M059J (cell line): ENCODE measurements at places on chromosomes 13 and 19.

- DNase-seq: peak; percentile 65
Observed at GRCh38 chr13:44842158-44842557, 147.1 kb downstream of the NUFIP1 start.

DNA sequence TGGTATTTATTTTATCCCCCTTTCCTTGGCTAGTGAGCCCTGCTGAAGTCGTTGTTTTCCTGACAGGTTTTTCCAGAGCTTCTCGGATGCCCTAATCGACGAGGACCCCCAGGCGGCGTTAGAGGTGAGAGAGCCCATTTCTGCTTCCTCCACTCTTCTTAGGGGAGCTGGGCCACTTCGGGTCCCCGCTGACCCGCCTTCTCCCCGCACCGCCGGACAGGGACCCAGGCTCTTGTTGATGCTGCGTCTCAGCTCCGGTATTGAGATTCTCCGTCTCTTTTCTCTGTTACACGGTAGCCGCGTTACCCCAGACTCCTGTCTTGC, 306 bp downstream of the SUGT1 start:
- no peak for DNase-seq

- no peak for DNase-seq
Observed at GRCh38 chr13:31092646-31093045, 69.1 kb downstream of the HSPH1 start.

DNA sequence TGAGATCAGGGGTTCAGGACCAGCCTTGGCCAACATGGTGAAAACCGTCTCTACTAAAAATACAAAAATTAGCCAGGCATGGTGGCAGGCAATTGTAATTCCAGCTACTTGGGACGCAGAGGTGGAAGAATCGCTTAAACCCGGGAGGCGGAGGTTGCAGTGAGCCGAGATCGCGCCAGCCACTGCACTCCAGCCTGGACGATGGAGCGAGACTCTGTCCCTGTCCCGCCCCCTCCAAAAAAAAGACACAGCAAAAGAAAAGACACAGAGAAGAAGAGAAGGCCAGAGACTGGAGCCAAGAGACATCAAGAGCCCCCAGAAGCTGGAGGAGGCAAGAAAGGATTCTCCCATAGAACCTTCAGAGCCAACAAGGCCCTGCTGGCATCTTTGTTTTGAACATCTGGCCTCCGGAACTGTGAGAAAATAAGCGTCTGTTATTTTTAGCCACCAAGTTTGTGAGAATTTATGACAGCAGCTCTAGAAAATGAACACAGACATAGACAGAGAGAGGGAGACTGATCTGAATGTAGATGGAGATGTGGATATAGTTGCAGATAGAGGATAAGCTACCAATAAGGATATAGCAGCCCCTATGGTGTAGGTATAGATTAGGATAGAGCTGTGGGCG, 25.7 kb upstream of the PNMA8B start:
- DNase-seq: no peak

DNA sequence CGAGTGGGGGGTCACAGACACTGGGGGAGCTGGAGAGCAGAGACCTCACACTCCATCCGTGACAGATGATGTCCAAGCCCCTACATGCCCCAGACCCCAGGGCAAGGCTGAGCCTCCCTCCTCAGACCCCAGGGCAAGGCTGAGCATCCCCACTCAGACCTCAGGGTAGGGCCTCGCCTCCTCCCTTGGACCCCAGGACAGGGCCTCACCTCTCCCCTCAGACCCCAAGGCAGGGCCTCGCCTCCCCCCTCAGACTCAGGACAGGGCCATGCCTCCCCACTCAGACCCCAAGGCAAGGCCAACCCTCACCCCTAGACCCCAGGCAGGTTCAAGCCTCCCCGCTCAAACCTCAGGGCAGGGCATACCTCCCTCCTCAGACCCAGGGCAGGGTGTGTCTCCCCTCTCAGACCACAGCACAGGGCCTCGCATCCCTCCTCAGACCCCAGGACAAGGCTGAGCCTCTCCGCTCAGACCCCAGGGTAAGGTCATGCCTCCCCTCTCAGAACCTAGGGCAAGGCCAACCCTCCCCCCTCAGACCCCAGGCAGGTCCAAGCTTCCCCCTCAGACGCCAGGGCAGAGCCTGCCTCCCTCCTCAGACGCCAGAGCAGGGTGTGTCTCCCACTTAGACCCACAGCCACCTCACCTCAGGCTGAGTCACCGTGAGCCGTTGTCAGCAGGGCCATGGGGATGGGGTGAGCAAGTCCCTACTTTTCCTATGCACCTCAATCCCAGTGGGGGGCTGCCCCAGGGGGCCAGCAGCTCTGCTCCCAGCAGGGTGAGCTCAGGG, 1.7 kb upstream of the S1PR4 start:
- DNase-seq: peak; percentile 88

- DNase-seq: peak; percentile 9
Observed at GRCh38 chr13:64305246-64305645, 2889.6 kb upstream of the PCDH20 start.

GRCh38 chr19:58543826-58544590, at the start of gene TRIM28:
TSS of gene TRIM28 (plus strand) at chr19:58544064. CDS start at chr19:58544758, 694 bp downstream.
- DNase-seq: peak; percentile 99

GRCh38 chr19:40305403-40305802, 20.3 kb upstream of the AKT2 start:
- peak; percentile 85 for DNase-seq

GRCh38 chr19:15241259-15241910, 9.1 kb upstream of the EPHX3 start:
- DNase-seq: peak; percentile 33

- no peak for DNase-seq
Observed at GRCh38 chr13:86324191-86324590, 525.0 kb upstream of the SLITRK6 start.
